Ascending aorta (tissue), 2 donors: ENCODE measurements at places on chromosomes 5 and 9.

DNA sequence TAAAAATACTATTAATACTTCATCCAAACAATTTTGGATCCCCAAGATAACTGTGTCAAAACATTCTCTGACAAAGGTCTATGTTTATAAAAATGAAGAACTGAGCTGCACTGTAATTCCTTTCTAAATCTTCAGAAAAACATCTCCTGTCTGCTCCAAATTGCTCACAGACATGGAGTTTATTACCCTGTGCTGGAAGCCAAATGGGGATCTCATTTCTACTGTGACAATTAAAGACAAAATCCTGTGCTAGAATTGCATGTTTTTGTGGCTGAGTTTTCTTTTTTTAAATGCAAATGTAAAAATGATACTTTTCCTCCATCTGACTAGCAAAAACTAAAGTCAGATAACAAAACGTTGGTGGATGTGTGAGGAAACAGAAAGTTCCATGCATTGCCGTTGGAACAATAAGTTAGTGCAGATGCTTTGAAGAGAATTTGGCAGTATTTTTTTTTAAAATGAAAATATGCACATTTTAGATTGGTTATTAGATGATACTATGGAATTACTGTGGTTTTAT, 93.5 kb downstream of the GNA14 start:
- DNase-seq = no peak

DNA sequence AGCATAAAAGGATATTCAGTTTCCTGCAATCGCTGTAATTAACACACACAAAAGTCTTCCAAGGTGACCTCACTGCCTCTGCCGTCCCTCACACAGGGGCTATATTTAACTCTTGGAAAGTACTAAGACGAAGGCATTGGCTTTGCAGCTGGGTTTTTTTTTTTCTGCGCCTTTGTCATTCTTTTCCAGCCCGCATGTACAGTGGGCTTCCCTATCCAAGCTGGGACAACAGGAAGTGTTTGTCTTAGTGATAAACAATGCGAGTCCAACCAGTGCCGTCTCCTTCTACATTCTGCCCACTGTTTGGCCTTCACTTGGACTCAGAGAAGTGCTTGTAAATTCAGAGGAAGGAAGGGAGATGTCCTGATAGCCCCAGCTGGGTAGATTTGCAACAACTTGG, 17.6 kb downstream of the AFAP1L1 start:
- no peak for DNase-seq

- DNase-seq = no peak
Measured at GRCh38 chr9:77764894-77765780, 117.0 kb upstream of the GNA14 start.

DNA sequence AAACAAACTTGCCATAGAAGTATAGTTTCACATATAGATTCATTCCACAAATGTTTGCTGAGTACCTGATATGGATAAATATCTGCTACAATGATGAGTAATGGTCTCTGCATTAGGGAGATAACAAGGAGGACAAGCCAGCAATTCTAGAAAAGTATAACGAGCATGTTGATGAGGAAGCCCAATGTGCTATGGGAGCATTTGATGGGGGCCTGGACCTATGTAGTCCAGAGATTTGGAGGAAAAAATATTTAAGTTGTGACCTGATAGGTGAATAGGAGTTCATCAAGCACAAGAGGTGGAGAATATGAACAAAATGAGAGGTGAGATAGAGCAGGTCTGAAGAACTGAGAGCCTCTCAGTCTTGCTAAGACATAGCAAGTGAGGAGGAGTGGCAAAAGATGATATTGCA, 14.4 kb upstream of the TMEM245 start:
- no peak for DNase-seq

GRCh38 chr5:149740341-149740740, 10.2 kb downstream of the PPARGC1B start:
- no peak for DNase-seq

- peak; percentile 79 for DNase-seq
Measured at GRCh38 chr9:130845901-130846481, 10.9 kb downstream of the ABL1 start.

- DNase-seq = no peak
Measured at GRCh38 chr5:15722305-15722704, 222.3 kb downstream of the FBXL7 start.

DNA sequence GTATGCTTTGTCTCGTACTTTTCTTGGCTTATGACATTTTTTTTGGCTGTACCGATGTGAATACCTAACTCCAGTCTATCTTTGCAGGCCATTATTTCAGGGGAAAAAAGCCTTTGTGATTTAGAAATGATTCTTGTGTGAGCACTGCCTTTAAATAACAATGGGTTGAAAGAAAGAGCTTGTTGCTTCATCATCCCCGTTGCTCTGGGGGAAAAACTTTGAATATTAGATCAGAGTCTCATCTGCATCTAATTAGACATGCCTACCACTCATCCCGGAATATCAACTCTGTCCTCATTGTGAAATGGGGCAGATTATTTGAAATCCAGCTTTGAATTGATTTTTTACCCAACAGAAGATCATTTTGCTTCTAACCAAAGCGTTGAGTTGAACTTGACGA, 13.5 kb downstream of the CXCL14 start:
- no peak for DNase-seq

DNA sequence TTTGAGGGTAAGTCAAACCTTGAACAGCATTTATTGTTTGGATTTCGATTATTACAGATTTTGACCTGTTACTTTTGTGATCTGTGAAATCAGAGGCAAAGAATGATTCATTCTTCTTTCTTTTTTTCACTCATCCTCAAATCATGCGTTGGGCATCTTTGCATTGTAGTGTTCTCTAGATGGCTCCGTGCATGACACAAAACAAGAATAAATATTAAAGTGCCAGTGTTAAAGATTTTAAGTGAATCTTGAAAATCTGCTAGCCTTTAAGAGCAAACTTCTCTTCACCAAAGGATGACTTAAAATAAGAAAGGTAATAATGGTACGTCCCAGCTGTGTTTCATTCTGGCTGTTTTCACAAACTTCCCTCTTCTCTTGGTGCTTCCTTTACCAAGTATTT, 361.9 kb upstream of the SMARCA2 start:
- DNase-seq = no peak

- DNase-seq = no peak
Measured at GRCh38 chr9:116340270-116340669, 186.7 kb downstream of the PAPPA start.

- no peak for DNase-seq
Measured at GRCh38 chr5:143056792-143057579, 286.8 kb downstream of the ARHGAP26 start.

DNA sequence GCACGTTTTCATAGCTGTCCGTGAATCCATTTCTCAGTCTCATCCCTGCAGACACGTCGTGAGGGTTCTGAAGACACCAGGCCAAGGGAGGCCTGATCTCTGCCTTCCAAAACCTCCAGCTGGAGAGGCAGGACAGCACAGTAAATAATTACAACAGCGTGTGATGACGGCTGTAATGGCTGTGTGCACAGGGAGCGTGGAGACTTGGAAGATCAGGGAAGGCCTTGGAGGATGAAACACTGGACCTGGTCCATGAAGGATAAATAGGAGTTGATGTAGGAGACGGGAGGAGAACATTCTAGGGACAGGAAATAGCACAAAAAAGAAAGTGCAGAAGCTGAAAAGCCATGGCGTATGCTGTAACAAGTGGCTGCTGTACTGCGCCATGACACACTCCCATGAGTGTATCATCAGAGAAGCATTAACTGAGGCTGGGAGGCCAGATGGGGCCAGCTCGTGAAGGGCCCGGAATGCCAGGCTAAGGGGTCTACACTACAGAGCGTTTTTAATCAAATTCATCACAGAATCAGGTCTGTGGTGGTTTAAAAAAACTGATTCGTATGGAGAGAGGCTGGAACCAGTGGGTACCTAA, 97.2 kb downstream of the CRB2 start:
- no peak for DNase-seq

DNA sequence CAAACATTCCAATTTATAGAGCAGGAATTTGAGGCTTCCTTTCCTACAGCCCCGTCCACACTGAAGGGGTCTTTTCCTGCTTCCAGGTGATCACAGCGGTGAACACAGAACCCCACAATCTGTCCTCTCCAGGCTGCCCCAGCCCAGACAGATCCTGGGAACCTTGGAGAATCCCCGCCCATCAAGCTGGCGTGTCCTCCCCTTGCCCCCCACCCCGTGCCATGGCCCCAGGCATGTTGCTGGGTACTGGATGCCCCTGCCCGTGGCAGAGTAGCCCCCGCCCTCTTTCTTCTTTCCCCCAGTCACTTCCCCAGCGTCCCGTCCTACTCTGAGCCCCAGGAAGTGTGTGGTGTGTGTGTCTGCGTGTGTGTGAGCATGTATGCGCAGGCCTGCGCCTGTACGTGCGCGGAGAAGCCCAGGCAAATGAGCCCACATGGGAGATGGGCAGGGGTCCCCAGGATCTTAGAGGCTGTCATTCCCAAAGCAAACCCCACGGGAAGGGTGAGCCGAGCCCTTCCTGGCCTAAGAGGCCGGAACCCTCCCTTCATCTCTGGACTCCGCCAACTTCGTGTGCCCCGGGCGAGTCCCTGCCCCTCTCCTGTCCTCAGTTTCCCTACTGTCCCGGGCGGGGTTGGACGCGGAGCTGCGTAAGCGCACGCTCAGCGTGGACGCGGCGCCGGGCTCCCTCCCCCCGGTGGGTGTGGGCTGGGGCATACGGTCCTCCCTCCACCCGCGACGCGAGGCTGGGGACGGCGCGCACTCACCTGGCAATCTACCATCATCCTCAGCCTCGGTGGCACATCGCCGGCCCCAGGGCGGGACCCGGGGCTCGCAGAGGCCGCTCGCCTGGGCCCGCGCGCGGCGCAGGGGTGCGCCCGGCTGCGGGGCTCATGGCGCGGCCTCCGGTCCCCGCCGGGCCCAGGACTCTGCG, 15.2 kb downstream of the GBGT1 start:
- DNase-seq = no peak

DNA sequence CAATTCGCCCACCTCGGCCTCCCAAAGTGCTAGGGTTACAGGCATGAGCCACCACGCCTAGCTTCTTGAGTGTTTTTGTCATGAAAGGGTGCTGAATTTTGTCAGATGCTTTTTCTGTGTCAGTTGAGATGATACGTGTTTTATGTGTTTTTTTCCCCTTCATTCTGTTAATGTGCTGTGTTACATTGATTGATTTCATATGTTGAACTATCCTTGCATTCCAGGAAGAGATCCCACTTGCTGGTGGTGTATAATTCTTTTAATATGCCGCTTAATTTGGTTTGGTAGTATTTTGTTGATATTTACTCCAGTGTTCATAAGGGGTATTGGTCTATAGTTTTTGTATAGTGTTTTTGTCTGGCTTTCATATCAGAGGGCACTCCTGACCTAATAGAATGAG, 13.6 kb downstream of the ZBTB43 start:
- no peak for DNase-seq

DNA sequence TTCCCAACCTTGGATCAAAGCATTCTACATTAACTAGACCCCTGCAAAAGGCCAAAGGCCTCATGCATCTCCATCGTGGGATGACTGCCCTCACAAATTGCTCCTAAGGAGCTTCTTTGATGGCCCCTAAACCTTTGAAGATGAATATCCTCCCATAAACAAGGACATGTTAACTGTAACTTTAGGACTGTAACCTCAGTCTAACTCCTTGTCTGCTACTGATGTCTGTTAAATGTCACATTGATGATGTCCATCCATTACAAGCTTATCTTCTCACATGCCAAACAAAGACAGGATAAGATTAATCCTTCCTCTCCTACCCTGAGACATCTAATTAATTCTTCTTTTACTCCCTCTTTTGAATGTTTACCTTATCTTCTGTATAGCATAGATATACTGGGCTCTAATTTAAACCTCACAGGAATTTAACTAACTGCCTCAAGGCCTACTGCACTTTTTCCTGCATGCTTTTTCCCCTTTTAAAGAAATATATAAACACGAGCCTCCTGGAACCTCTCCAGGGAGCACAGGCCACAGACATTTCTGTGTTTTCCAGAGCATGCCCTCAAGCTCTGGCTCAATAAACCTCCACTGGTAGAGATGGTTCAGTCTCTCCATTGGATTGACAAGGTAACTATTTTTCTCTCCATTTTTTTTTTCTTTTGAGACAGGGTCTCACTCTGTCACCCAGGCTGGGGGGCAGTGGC, 90.6 kb upstream of the SLC25A48 start:
- no peak for DNase-seq

DNA sequence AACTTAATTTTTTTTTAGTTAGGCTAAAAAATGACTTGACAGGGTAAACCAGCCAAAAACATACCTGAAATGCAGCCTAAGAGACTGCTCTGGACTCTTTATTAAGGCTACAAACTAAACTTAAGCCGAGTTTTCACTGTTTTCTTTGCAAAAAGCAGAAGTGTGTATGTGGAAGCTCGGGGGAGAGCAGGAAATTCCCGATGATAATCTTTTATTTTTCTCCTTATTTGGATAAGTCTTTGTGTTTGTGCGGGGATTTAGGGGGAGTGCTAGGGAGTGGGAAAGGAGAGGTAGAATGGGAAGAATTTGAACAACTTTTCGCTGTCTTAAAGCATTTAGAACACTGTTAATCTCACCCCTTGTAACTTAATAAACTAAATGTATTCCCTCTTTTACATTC, 30.7 kb upstream of the GPR21 start:
- DNase-seq = no peak

- DNase-seq = no peak
Measured at GRCh38 chr9:78663369-78663768, 366.4 kb downstream of the PSAT1 start.

DNA sequence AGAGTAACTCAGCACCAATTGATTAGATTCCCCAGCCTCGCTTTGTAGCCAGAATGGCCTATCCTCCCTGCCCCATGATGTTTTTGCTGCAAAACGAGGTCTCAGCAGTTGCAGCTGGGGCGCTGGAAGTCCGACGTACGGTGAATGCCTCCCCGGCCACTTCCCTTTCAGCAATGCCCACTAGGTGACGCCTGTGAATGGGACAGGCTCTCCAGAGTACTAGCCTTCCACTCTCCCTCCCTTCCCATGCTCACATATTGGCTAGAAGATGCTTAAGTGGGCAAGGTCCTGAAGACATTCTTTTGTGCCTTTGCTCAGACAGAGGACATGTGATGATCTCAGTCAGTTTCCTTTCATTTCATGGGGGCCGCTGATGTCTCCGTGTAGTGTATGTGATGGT, 50.8 kb downstream of the DMRT2 start:
- DNase-seq = no peak

DNA sequence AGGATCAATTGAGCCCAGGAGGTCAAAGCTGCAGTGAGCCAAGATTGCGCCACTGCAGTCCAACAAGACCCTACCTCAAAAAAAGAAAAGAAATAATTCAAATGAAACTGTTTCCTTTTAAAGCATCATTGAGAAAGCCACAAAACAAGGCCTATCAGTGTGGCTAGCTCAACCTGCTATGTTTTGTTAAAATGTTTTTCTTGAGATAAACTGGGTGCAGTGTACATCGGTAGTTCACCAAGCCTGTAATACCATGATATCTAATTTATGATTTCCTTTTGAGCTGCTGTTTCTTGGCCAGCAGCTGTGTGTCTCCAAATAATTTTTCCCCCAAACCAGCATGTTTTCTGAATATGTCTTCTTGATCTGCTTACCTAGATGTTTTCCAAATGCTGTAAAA, 97.3 kb upstream of the GOLGA1 start:
- no peak for DNase-seq
